Stimulated activated CD4-positive, alpha-beta T cell treated with anti-CD3 and anti-CD28 coated beads, Interleukin-4, amount 100 ng/mL, for 4 hours (primary cell): ENCODE measurements at places on chromosomes 1 and 21.

- no peak for DNase-seq
These were observed 1.2 kb downstream of the PSMG1 start for GRCh38 chr21:39182016-39182415.

DNA sequence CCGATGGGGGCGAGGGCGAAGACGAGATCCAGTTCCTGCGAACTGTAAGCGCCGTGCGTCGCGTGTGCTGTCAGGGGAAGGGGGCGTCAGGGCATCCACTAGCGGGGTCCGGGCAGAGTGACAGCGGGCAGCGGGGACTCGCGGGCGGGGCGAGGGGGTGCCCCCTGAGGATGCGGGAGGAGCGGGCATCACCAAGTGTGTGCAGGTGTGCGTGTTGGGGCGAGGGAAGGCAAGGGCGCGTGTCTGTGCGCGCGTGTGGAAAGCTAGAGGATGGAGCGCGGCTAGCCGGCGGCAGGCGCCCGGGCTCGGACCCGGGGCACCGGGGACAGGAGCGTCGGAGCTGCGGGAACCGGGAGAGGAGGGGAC is 525 bp downstream of the RYR2 start:
- DNase-seq = no peak

GRCh38 chr1:111211921-111212320 is 11.5 kb upstream of the DENND2D start:
- DNase-seq = no peak

GRCh38 chr1:29798699-29799566 is 562.6 kb downstream of the PTPRU start:
- no peak for DNase-seq

DNA sequence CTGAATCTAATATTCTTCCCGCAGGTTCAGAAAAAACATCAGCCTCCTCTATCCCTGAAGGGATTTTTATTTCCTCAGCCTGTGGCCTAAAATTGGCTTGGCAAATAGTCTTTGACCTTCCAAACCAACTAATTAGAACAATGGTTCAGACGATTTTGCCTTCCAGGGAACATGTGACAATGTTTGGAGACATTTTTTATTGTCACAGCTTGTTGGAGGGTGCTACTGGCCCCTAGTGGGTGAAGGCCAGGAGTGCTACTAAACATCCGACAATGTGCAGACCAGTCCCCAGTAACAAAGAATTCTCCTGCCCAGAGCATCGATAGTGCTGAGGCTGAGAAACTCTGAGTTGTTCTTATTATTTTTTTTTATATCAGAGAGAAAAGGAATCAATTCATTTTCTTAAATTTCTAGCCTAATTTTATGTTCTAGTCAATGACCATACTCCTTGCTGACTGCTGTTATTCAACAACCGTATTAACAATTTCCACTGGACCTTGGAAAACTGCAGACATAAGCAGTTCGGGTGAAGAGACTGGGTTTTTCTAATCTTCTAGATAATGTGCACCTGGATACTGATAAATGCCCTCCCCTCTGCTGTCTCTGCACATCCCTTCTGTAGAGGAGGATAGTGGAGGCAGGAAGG is 280.7 kb downstream of the LMX1A start:
- no peak for DNase-seq

- DNase-seq = no peak
These were observed 34.4 kb upstream of the NRDC start for GRCh38 chr1:51912881-51913280.

- no peak for DNase-seq
These were observed 76.6 kb downstream of the ADCY10 start for GRCh38 chr1:167837326-167837725.

DNA sequence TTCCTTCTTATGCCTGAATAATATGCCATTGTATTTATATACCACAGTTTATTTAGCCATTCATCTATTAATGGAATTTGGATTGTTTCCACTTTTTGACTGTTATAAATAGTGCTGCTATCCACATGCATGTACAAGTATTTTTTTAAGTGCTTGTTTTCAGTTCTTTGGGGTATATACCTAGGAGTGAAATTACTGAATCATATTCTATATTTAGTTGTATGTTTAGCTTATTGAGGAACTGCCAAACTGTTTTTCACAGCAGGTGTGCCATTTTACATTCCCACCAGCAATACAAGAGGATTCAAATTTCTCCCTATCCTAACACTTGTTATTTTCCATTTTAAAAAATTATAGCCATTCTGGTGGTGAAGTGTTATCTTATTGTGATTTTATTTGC is 7.6 kb upstream of the HJV start:
- DNase-seq = no peak

DNA sequence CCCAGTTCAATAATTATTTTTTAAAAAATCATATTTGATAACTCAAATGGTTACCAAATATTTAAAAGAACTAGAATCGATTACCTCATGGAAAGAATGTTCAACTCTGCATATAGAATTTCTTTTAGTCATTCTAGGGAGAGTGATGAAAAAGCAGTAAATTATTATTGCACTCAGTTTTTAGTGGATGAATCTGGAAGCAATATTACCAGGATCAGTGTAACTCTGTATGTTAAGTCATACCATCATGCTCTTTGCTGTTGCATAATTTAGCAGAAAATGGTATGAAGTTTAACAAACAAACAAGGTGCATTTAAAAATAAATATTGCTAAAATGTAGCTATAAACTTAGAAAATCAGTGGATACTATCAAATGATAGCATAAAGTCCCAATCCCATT is 46.1 kb upstream of the ARHGAP29 start:
- no peak for DNase-seq

DNA sequence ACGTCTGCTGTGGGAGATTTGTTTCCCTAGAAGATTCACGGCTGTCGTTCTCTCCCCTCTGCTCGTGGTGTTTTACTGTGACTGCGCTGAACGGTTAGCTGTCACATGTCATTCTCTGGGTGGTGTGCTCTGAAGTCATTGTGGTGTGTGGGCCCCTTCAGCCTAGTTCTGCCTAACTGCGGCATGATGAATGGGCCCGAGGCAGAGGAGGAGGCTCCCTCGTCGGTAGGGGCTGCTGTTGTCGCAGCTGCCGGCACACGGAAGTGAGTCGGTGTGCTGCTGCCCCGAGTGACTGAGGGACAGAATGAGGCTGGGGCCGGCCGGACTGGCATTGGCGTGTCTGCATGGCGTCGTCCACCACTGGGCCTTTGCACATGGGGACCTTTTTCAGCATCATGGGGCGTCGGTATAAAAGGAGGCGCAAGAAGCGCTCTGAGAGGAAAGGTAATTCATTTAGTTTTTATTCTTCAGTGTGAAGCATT is 77.9 kb downstream of the ADARB1 start:
- peak; percentile 54 for DNase-seq

DNA sequence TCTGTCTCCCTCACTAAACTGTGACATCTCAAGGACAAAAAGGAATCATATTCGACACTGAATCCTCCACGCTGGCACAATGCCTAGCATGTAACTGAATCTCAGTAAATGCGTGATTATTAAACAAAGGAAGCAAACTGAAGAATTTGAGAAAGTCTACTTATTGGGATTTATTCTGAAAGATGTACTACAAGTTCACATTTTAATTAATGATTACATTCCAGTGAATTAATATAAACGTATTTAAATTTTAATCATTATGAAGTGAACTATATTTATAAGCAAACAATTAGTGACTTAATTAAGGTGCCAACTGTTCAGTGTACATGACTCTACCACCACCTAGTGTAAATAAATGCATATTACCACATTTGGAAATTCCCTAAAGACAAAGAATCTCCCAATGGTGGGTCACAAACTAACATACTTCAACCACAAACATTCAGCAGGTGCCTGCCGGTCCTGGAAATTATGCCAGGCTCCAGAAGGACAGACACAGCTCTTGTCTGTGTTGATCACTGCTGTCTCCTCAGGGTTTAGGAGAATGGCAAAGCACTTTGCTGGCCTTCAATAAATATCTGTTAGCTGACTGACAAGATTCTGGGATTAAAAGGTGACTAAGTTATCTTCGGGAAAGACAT is 56.3 kb downstream of the SMYD3 start:
- DNase-seq = no peak

- no peak for DNase-seq
These were observed 2.6 kb downstream of the FUCA1 start for GRCh38 chr1:23865543-23865930.

- no peak for DNase-seq
These were observed 50.1 kb downstream of the KLHDC7A start for GRCh38 chr1:18530587-18531502.

GRCh38 chr1:15870421-15870820 is 22.9 kb downstream of the SPEN start:
- no peak for DNase-seq

GRCh38 chr1:106907795-106908194 is 148.7 kb upstream of the PRMT6 start:
- no peak for DNase-seq

DNA sequence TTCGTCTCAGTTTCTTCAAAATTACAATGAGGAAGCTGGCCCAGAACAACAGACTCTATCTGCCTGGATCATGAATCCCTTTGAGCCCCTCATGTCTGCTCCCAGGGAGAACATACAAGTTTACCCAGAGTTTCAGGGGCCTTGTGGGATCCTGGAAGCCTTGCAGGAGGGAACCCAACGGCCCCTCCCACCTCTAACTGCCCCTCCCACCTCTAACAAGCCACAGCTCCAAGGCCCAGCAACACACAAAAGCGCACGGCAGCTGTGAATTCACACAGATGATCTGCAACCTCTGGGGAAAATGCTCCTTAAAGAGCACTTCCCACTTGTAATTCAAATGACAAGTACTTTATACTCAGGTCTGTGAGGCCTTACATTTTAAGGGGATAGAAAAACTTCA is 113.3 kb downstream of the NPHP4 start:
- no peak for DNase-seq

GRCh38 chr21:44842087-44842486 is 24.2 kb upstream of the SUMO3 start:
- no peak for DNase-seq

DNA sequence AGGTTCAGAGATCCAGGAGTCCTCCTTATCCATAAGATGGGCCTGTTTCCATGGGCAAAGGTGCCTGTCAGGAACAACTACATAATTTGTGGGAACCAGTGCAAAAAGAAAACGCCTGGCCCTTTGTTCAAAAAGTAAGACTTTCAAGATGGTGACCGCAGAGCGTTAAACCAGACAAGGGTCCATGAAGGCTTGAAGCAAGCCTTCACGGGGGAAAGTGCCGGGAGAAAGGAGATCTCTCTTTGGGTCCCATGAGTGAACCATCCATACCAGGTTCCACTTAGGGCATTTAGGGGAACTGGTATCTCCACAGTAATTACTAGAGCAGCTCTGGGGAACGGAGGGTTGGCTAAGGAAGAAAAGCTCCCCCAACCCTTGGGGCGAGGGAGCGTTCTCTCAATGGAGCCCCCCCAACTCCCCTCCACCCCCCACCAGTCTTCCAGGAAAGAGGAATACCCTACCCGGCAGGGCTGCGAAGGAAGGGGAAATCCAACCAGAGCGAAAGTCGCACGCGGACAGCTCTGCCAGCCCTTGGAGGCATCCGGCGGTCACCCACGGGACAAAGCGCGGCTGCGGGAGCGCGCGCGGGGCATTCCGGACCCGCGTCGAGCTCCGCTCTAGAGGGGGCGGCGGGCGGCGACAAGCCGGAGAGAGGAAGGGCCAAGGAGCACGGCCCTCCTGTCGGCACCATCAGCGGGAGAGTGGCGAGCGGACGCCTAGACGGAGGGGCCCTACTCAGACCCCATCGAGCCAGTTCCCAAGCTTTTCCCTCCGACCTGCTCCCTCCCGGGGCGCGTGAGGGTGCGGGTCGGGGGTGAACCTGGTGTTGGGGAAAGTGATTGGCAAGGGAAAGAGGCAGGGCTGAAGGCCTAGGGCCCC is 687 bp upstream of the RASSF5 start:
- peak; percentile 15 for DNase-seq

DNA sequence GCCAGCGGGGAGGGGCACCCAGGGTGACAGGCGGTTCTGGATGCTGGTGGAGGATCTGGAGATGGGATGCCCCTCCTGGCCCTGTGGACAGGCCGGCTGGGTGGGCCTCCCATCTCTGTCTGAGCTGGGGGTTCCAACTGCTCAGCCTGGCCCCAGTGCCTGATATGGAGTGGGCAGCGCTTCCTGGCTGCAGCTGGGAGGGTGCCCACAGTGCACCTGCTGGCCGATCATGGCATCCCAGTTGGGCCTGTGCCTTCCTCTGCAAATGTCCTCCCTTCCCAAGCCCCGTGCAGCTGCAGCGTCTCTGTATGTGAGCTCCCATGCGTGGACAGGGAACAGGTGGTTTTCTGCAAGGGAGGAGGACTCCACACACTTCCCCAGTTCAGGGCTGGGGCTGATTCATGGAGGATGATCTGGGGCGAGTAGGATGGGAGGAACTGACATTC is 2.1 kb downstream of the PFKL start:
- no peak for DNase-seq

DNA sequence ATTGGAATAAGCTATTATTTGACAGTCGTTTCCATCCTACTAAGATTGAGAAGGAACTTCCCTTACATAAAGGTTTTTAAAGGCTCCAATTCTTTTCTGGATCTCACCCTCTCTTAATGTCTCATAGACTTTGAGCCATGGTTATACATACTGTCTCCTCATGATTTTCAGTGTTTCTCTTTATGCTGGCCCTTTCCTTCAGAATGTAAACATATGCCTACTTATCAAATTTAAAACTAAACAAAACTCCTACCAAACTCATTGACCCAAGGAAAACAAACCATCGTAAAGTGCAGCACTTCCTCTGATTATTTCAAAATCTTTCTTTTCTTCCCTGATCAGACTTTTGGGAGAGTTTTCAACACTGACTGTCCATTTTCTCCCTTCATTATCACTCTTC is 163.4 kb upstream of the DPYD start:
- no peak for DNase-seq

- DNase-seq = no peak
These were observed 23.5 kb downstream of the BACH1 start for GRCh38 chr21:29321932-29322928.
